H54 (cell line): ENCODE measurements at places on chromosomes 4 and X.
A peak's percentile ranks its signal among the peaks of the same experiment; 100 is the strongest.

GRCh38 chrX:41055740-41056139, 29.5 kb upstream of the USP9X start:
- DNase-seq: no peak

DNA sequence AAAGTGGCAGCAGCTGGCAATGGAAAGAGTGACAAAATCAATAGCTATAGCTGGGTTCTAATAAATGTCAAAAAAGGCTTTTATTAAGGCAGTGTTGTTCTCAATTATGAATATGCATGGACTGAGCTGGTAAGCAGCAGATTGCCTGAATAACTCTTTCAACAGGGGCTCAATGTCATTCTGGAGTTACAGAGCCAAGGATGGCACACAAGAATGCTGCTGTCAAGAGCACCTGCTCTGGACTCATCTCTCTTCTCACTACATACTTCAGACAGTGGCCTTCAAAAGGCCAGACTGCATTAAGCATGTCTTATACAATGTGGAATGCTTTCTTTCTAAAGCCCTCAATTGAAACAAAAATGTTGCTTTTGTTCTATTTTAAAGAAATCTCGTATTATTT, 351.4 kb downstream of the KLHL13 start:
- DNase-seq: no peak

- DNase-seq: no peak
Observed at GRCh38 chrX:10157543-10157942, 768 bp downstream of the CLCN4 start.

GRCh38 chrX:30533835-30534234, 43.7 kb downstream of the TASL start:
- DNase-seq: no peak

- peak; percentile 39 for DNase-seq
Observed at GRCh38 chr4:61204353-61205060, 4.4 kb downstream of the ADGRL3 start.

DNA sequence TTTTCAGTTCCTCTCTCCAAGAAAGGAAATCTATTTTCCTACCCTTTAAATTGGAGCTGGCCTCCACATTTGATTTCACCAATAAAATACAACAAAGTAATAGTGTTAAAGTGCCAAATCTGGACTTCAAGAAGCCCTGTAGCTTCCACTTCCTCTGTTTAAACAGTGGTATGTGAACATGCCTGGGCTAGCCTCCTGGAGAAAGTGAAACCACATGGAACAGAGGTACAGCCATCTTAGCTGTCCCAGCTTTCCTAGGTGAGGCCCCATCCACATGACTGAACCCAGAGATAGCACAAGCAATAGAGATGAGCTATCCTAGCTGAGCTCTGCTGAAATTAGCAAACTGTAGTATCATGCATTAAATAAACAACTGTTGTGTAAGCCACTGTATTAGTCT, 131.8 kb upstream of the VCX start:
- DNase-seq: no peak
